ENCODE measurements at places on chromosomes 4 and X.

DNA sequence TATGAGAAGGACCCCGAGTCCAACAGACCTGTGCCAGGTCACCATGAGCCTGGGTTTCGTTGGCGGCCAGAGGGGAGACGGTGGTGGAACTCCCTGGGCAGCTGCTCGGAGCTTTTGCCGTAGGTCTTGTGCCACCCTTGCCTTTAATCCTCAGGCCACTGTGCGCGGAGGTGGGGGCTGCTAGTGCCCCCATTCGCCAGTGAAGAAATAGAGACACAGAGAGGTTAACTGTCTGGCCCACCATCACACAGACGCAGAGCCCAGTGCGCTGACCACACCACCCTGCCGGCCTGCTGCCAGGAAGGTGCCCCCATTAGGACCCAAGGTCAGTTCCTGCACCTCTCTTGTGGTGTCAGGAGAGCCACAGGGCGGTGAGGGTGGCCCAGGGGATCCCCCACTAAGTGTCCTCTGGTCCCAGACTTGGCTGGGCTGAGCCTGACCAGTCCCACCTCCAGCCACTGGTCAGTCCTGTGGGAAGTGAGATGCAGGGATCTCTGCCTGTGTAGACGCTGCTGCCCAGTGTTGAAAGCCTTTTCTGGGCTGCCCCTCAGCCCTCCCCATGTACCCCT, 28.3 kb upstream of the HTRA3 start:
- DNase-seq: no peak

- peak; percentile 59 for DNase-seq
Measured at GRCh38 chr4:98467627-98468072, 190.8 kb downstream of the TSPAN5 start.

- DNase-seq: no peak
Measured at GRCh38 chrX:31128855-31129254, 57.0 kb upstream of the FTHL17 start.

GRCh38 chr4:154452798-154453346, 38.7 kb downstream of the DCHS2 start:
- no peak for DNase-seq

DNA sequence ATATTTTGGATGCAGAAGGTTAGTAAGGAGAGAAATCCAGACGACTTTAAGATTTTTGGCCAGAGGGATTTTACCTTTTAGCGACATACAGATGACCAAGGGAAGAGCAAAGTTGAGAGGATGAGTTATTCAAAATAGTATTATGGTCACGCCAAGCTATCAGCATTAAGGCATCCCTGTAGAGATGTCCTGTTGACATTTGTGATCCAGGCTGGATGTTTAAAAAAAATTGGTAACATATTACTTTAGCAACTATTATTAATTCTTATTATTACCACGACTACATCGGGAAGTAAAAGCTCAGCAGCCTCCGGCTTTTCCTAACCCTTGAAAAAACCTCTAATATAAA, 562 bp upstream of the OSTC start:
- no peak for DNase-seq

GRCh38 chrX:135421537-135421931, 210 bp upstream of the SMIM10L2A start:
- peak; percentile 69 for DNase-seq

- DNase-seq: no peak
Measured at GRCh38 chr4:177271091-177271490, 38.6 kb upstream of the NEIL3 start.

- peak; percentile 47 for DNase-seq
Measured at GRCh38 chr4:67549123-67549522, 3.8 kb upstream of the CENPC start.

DNA sequence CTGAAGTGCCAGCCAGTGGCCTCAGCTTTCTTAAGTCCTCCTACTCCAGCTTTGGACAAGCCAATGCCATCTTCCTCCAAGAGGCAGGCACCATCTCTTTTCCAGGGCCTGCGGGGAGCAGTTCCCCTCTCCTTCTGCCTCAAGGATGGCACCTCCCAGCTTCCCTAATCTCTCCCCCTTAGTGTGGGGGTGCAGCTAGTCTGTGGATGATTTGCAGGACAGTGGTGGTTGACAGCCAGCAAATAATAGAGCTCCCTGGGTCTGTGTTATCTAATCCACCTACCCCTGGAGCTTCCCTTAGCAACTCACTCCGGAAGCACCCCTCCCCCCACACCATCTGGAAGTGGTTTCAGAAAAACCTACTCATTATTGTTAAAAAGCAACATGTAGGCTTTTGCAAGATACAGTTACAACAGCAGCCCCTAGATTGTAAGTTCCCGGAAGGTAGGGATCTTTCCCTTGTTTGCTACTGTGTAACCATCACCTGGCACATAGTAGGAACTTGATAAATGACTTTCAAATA, 247.1 kb downstream of the BCOR start:
- no peak for DNase-seq

GRCh38 chrX:71183341-71183740, 38.7 kb downstream of the NLGN3 start:
- no peak for DNase-seq
